Activated T-cell treated with anti-CD3 and anti-CD28 coated beads, Interleukin-2, amount 50 U/mL, for 48 hours (primary cell): ENCODE measurements at places on chromosomes 1 and 21.
A peak's percentile ranks its signal among the peaks of the same experiment; 100 is the strongest.

DNA sequence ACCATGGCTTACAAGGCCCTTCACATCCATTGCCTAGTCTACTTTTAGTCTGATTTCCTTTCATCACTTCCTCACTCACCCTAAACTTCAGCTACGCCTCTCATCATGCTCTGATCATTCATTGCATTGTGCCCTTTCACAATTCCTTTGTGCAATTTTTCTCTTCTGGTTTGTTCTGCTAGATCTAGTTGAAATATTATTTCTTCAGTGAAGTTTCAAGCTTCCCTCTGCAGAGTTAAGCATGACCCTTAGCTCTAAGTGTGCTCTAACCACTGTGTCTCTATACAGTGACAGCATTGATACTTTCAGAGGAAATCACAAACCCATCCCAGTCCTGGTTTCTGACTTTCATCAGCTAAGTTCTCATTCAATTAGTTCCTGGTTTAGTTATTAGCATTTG is 166.1 kb downstream of the PLA2G4A start:
- DNase-seq = no peak

DNA sequence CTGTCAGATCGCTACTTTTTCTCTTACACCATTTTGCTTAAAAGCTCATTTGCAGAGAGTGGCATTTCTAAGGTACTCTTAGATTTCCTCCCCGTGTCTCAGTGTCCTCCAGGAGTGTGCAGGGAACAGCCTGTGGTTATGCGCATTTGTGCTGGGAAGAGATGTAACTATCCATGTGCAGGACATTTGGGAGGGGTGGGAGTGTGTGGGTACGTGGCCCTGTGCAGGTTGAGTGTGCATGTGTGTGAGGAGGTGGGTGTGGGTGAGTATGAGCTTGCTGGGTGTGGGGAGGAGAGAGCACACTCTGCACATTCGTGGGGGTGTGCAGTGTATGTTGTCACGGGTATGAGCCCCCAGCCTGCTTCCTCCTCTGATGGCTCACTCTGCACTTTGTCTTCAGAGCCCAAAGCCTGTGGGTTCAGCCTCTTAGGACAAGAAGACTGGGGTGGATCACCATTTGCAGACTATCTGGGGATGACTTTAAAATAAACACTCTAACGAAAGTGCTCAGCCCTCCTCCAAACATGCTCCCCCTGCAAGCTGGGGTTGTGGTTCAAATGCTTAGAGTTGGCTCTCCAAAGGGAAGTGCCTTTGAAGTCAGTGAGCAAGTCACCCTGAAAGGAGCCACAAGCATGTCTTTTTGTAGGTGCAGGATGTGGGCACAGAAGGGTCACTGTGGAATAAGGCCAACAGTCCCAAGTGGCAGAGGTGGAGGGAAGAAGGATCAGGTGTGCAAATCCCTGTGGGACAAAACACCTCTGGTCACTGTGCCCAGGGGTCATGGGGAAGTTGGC is 295.4 kb downstream of the RRAGC start:
- DNase-seq = no peak

DNA sequence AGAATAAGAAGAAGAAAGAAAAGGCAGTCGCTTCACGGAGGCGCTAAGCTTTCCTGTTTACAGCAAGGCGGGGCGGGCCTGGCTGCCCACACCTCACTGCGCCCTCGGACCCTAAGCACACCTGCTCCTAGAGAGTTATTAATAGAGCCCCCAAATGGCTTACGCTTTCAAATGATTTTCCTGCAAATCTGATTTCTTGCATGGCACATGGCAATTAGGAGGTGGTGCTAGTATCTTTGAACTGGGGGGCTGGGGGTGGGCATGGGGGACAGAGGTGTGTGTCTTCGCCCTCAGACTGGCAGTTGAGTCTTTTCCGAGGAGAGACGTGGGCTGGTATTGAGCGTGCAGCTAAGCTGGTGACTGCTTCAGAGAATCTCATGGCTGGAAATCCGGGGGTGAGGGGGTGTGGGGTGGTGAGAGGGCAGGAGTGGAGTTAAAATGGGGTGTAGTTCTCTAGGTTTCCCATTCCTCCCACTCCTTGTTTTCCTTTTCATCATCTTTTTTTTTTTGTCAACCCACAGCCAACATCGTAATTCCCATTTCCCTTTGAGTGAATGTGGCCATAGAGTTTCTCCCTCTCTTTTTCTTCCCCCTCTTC is 1.3 kb downstream of the S1PR1 start:
- peak; percentile 80 for DNase-seq

DNA sequence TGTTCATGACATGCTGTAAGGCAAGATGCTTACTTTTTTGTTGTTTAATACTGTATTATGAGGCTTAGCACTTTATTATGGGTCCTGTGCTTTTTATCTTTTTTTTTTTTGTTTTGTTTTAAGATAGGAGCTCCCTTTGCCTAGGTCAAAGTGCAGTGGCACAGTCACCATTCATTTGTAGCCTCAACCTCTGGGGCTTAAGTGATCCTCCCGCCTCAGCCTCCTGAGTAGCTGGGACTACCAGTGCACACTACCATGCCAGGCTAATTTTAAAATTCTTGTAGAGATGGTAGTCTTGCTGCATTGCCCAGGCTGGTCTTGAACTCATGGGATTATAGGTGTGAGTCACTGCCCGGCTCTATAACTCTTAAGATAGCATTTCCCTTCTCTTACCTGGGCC is 4.6 kb downstream of the UBAP2L start:
- no peak for DNase-seq

- DNase-seq = no peak
These were observed 3.6 kb downstream of the OSBPL9 start for GRCh38 chr1:51620470-51620869.

- DNase-seq = no peak
These were observed 161.0 kb downstream of the PLXNA2 start for GRCh38 chr1:208083016-208083714.

DNA sequence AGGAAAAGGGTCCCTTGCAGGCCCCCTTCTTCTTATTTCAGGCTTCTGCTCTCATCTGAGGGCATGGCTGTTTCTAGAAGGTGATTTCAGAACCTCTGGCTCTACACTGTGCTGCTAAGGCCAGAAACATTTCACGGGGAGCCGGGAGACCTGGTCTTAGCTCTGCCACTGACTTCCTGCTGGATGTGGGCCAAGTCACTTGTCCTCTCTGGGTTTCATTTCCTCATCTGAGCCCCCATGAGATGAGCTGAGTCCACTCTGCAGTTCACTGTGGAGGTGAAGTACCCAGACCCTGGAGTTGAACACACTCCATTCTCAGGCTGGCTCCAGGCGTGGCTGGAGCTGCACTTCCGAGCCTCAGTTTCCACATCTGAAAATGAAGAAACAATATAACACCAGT is 2.1 kb downstream of the PADI1 start:
- no peak for DNase-seq

GRCh38 chr1:167373398-167373797 is 144.9 kb downstream of the CD247 start:
- no peak for DNase-seq

- no peak for DNase-seq
These were observed 31.2 kb upstream of the COL6A2 start for GRCh38 chr21:46066591-46067331.

- DNase-seq = no peak
These were observed 3.2 kb downstream of the PBXIP1 start for GRCh38 chr1:154952664-154953063.

- no peak for DNase-seq
These were observed 4.7 kb upstream of the TSNAX start for GRCh38 chr1:231523816-231524215.

- no peak for DNase-seq
These were observed 27.8 kb upstream of the CNTN2 start for GRCh38 chr1:205015241-205015640.

DNA sequence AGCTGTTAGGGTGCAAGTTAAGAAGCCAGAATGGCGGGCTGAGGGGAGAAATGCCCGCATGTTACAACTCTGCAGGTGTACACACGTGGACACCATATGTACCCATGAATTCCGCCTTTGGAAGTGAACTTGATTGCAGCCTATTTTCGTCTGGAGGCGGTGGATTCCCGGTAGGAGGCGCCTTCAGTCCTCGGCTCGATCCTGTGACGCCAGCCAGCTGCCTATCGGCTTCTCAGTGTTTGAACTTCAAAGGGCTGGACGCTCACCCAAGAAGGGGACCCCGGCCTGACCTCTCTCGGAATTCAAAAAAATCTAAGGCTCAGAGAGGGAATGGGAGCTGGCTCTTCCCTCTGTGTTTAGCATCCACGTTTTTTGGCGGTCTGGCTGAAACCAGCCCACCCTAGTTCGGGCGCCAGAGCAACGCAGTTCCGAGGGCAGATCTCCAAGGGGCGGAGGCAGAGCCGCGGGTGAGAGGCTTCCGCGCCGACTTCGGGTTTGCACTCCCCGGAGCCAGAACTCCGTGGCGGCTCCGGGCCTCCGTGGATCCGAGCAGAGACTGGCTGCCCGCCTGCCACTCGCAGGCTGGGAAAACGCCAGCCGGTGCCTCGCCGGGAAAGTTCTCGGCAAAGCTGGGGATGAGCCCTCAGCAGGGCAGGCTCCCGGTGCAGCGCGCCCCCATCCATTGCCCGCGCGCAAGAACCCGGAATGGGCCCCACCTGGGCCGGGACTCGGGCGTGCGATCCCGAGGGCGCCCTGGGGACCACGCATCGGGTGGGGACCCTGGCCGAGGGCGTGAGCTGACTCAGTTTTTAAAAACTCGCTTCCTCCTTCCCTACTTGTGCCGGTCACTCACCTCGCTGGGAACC is 996 bp upstream of the TMEM51 start:
- peak; percentile 37 for DNase-seq
